Tibial nerve (tissue), 4 donors: ENCODE measurements at places on chromosomes 11 and 22.

GRCh38 chr22:30872285-30873041 lies 96.1 kb downstream of the MORC2 start:
- H3K4me1 ChIP-seq = no peaks in the 10 kb centered on the region
- peaks cover 15% of the 10 kb centered on the region for H3K36me3 ChIP-seq
- DNase-seq = no peak
- no peaks in the 10 kb centered on the region for H3K27me3 ChIP-seq
- H3K27ac ChIP-seq = no peak overlapping the region
- no peak overlapping the region for H3K4me3 ChIP-seq

GRCh38 chr11:129418039-129418438 lies 42.4 kb downstream of the BARX2 start:
- H3K4me1 ChIP-seq = no peaks in the 10 kb centered on the region
- no peak for DNase-seq
- H3K36me3 ChIP-seq = no peaks in the 10 kb centered on the region
- no peak overlapping the region for H3K27ac ChIP-seq
- no peaks in the 10 kb centered on the region for H3K27me3 ChIP-seq

DNA sequence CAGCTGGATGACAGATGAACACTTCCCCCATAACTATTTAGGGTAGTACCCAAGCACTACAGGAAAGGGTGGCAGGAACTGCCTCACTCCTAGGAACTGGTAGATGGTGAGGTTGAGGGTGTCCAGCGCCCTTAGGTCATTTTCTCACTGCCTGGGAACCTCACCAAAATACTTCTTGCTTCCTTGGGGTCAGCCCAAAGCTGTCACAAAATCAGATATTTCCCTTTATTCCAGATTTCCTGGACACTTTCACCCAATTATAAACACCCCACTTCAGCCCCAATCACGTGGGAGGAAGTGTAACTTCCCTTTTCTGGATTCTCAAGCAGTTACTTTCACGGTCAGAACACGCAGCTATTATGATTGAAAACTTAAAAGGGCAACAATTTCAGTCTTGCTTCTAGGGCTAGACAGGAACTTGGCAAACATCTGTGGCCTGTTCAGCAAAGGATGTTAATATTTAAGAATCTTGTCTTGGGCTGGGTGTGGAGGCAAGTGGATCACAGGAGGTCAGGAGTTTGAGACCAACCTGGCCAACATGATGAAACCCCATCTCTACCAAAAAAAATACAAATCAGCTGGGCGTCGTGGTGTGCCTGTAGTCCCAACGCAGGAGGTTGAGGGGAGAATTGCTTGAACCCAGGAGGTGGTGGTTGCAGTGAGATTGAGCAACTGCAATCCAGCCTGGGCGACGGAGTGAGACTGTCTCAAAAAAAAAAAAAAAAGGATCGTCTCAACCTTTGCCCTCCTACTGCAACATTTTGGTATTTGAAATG lies 4.0 kb downstream of the FTH1 start:
- peaks cover 12% of the 10 kb centered on the region for H3K36me3 ChIP-seq
- no peak overlapping the region for H3K4me3 ChIP-seq
- H3K4me1 ChIP-seq = peaks cover 57% of the 10 kb centered on the region
- DNase-seq = no peak

- peaks cover 15% of the 10 kb centered on the region for H3K36me3 ChIP-seq
- no peak for DNase-seq
- H3K4me1 ChIP-seq = peaks cover 84% of the 10 kb centered on the region
- no peak overlapping the region for H3K4me3 ChIP-seq
- no peak overlapping the region for H3K27ac ChIP-seq
- no peaks in the 10 kb centered on the region for H3K27me3 ChIP-seq
Observed at GRCh38 chr11:1568441-1568911, 3.6 kb downstream of the DUSP8 start.

GRCh38 chr11:20000351-20001134 lies 159.7 kb downstream of the DBX1 start:
- no peaks in the 10 kb centered on the region for H3K36me3 ChIP-seq
- peaks cover 10% of the 10 kb centered on the region for H3K4me1 ChIP-seq
- no peak for DNase-seq
- H3K27ac ChIP-seq = no peak overlapping the region

GRCh38 chr11:115623021-115623451 lies 118.8 kb upstream of the CADM1 start:
- H3K36me3 ChIP-seq = no peaks in the 10 kb centered on the region
- H3K27ac ChIP-seq = no peak overlapping the region

GRCh38 chr11:10261821-10262220 lies 32.2 kb downstream of the SBF2 start:
- no peaks in the 10 kb centered on the region for H3K36me3 ChIP-seq
- H3K27ac ChIP-seq = no peak overlapping the region
- H3K4me3 ChIP-seq = no peak overlapping the region
- peaks cover 16% of the 10 kb centered on the region for H3K4me1 ChIP-seq

- no peaks in the 10 kb centered on the region for H3K36me3 ChIP-seq
- no peak for DNase-seq
- H3K4me3 ChIP-seq = no peak overlapping the region
- peaks cover 42% of the 10 kb centered on the region for H3K4me1 ChIP-seq
Observed at GRCh38 chr22:29032014-29032475, 29.6 kb downstream of the C22orf31 start.

GRCh38 chr11:16945671-16946469 lies 68.3 kb downstream of the PLEKHA7 start:
- H3K27me3 ChIP-seq = no peaks in the 10 kb centered on the region
- no peaks in the 10 kb centered on the region for H3K36me3 ChIP-seq
- DNase-seq = peak; percentile 21
- no peak overlapping the region for H3K4me3 ChIP-seq
- peaks cover 7% of the 10 kb centered on the region for H3K4me1 ChIP-seq

- H3K4me3 ChIP-seq = no peak overlapping the region
- no peaks in the 10 kb centered on the region for H3K36me3 ChIP-seq
- no peaks in the 10 kb centered on the region for H3K4me1 ChIP-seq
- H3K27ac ChIP-seq = no peak overlapping the region
Observed at GRCh38 chr11:107041088-107041444, 22.8 kb upstream of the GUCY1A2 start.

GRCh38 chr11:133984828-133985227 lies 28.1 kb upstream of the IGSF9B start:
- no peak for DNase-seq
- H3K4me3 ChIP-seq = no peak overlapping the region
- peaks cover 6% of the 10 kb centered on the region for H3K27me3 ChIP-seq
- H3K27ac ChIP-seq = no peak overlapping the region

GRCh38 chr11:64561984-64562722 lies 28.9 kb upstream of the SLC22A12 start:
- DNase-seq = no peak
- H3K36me3 ChIP-seq = no peaks in the 10 kb centered on the region
- H3K4me1 ChIP-seq = peaks cover 6% of the 10 kb centered on the region

GRCh38 chr11:122744357-122744756 lies 88.8 kb downstream of the UBASH3B start:
- no peaks in the 10 kb centered on the region for H3K27me3 ChIP-seq
- H3K27ac ChIP-seq = no peak overlapping the region
- no peaks in the 10 kb centered on the region for H3K4me1 ChIP-seq
- no peak overlapping the region for H3K4me3 ChIP-seq
- no peaks in the 10 kb centered on the region for H3K36me3 ChIP-seq

GRCh38 chr11:96413408-96413807 lies 23.6 kb downstream of the JRKL start:
- H3K27ac ChIP-seq = no peak overlapping the region
- no peaks in the 10 kb centered on the region for H3K4me1 ChIP-seq
- no peak overlapping the region for H3K4me3 ChIP-seq
- no peak for DNase-seq
- H3K36me3 ChIP-seq = no peaks in the 10 kb centered on the region
